Activated naive CD8-positive, alpha-beta T cell treated with anti-CD3 and anti-CD28 coated beads, Interleukin-2, amount 10 ng/mL, durations not matched to agents 7 days and 5 days (primary cell): ENCODE measurements at places on chromosomes 13 and 19.
A peak's percentile ranks its signal among the peaks of the same experiment; 100 is the strongest.

GRCh38 chr13:113337556-113337955 lies 26.4 kb downstream of the GRTP1 start:
- peaks cover 6% of the 10 kb centered on the region for H3K27me3 ChIP-seq
- no peak overlapping the region for H3K4me3 ChIP-seq
- no peak overlapping the region for H3K27ac ChIP-seq

DNA sequence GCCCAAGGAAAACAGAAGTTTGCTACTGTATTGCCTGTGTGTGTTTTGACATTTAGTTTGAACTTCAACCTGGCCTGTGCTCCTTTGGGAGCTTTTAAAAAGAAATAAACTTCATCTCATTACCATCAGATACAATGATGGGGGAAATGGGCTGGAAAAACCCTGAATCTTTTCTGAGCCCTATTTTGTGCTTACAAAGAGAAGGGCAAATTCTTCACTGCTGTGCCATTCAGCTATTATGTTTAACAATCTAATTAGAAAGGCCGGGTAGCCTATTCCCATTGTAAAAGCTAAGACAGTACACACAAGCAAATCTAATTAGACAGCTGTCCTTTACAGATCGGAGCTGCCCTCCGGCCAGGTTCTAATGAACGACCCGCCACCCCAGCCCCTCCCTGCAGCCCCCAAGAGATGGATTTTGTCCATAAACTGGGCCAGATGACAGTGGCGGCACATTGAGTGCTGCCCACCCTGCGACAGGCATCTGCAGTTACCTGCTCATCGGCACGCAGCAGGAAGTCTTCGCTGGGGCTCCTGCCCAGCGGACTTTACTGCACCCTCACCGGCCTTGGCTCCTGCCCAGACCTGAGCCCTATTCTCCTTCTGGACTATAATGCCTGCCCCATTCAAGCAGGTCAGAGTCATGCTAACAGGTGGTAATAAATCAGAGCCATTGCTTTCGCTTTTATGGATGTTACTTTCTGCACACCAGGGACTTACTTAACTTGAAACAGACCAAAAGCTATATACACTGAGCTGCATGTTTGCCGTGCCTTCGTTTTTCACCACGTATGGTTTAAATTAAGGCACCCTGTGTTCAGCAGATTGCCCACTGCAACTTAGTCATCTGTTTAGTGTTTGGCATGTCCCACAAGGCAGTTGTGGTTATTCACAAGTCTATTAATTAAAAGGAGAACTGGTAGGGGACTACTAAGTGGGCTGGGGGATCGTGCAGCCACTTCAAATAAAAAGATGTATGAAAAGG lies 549.6 kb downstream of the FGF9 start:
- no peaks in the 10 kb centered on the region for H3K27me3 ChIP-seq
- no peaks in the 10 kb centered on the region for H3K4me1 ChIP-seq
- no peak overlapping the region for H3K27ac ChIP-seq
- DNase-seq = no peak

DNA sequence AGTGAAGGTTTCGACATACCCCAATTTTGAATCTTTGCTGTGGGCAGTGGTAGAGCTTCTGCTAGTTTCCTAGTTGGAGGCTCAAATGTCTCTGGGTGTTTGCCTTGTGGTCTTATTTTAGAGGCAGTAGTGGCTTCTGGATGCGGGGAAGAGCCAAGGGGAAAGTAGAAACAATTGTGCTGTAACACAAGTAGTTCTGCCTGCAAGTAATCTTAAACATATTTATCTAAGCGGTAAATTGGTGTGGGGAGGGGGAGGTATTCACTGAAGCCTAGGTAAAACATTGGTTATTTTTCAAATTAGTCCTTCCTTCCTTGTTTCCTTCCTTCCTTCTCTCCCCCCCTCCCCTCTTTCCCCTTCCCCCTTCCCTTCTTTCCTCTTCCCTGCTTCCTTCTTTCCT lies at the start of gene PCDH20:
PCDH20 (minus strand) TSS at position 101 of the 400 bp plus-strand sequence. CDS start 691 bp downstream, outside the sequence.
- no peak within 1 kb of the TSS for H3K4me3 ChIP-seq
- peaks cover 30% of the 10 kb centered on the region for H3K27me3 ChIP-seq
- no peaks in the 10 kb centered on the region for H3K36me3 ChIP-seq
- no peaks in the 10 kb centered on the region for H3K4me1 ChIP-seq
- DNase-seq = no peak

GRCh38 chr19:47652285-47652684 lies 43.4 kb downstream of the BICRA start:
- no peaks in the 10 kb centered on the region for H3K27me3 ChIP-seq
- peaks cover 8% of the 10 kb centered on the region for H3K4me1 ChIP-seq
- DNase-seq = no peak
- peaks cover 20% of the 10 kb centered on the region for H3K36me3 ChIP-seq

GRCh38 chr13:50358231-50359040 lies 343.2 kb downstream of the KCNRG start:
- DNase-seq = no peak
- no peak overlapping the region for H3K4me3 ChIP-seq
- H3K36me3 ChIP-seq = peaks cover 1% of the 10 kb centered on the region

- no peak overlapping the region for H3K4me3 ChIP-seq
- H3K36me3 ChIP-seq = no peaks in the 10 kb centered on the region
- no peak overlapping the region for H3K27ac ChIP-seq
- no peak for DNase-seq
- no peaks in the 10 kb centered on the region for H3K4me1 ChIP-seq
These were observed 35.8 kb upstream of the MEDAG start for GRCh38 chr13:30870049-30870884.

DNA sequence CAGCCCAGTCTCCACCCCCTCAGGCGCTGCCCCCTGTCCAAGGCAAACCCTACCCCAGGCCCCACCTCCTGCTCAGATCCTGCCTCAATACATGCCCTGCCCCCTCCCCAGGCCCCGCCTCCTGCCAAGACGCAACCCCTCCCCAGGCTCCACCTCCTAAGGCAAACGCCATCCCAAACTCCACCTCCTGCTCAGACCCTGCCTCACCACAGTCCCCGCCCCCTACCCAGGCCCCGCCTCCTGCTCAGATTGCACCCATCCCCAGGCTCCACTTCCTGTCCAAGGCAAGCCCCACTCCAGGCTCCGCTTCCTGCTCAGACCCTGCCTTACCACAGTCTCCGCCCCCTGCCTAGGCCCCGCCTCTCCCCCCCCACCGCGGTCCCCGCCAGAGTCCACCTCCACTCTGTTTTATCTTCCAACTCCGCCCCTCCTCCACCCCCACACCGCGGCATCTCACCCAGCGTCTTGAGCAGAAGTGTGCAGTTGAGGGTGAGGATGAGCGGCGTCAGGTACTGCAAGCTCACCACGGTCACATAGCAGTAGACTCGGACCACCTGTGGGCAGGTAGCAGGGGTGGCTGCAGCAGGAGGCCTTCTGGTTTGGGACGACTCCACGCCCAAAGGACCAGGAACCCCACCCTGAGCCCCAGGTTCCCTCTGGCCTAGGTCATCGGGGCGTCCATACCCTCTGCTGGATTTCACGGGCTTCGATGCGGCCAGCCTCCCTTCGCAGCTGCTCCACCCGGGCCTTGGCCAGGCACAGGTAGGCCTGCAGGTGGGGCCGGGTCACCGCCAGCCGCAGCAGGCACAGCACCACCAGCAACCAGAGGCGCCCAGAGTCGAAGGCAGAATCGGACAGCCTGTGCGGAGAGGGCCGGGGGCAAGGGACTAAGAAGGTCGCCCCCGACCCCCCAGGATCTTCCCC lies 17.7 kb downstream of the TMEM161A start:
- no peak overlapping the region for H3K4me3 ChIP-seq
- no peak overlapping the region for H3K27ac ChIP-seq

- no peaks in the 10 kb centered on the region for H3K4me1 ChIP-seq
- DNase-seq = no peak
- H3K27me3 ChIP-seq = no peaks in the 10 kb centered on the region
- H3K36me3 ChIP-seq = no peaks in the 10 kb centered on the region
- no peak overlapping the region for H3K27ac ChIP-seq
These were observed 104.6 kb upstream of the ZNF98 start for GRCh38 chr19:22526661-22527272.

- H3K36me3 ChIP-seq = no peaks in the 10 kb centered on the region
- H3K4me3 ChIP-seq = no peak overlapping the region
- H3K27me3 ChIP-seq = peaks cover 12% of the 10 kb centered on the region
- DNase-seq = no peak
- no peaks in the 10 kb centered on the region for H3K4me1 ChIP-seq
- H3K27ac ChIP-seq = no peak overlapping the region
These were observed 47.0 kb upstream of the FLT1 start for GRCh38 chr13:28541966-28542365.

DNA sequence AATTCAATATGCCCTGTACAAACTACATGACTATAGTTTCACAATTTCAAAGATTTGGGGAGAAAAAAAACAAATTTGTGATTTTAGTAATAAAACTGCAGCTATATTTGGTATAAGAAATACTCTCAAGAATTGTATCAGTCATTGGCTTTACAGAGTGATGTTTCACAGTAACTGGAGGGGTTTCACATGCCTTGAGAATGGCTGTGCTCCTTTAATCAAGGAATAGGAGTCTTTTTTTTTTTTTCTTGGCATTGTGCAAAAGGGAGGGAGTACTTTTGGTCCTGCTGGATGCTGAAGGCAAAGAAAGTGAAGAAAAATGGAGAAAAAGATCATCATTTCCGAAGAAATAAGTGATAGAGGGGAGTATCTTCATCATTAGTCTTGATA lies 6.8 kb downstream of the ZNF507 start:
- peaks cover 36% of the 10 kb centered on the region for H3K4me1 ChIP-seq
- H3K36me3 ChIP-seq = peaks cover 56% of the 10 kb centered on the region
- no peak overlapping the region for H3K4me3 ChIP-seq
- no peaks in the 10 kb centered on the region for H3K27me3 ChIP-seq
- no peak for DNase-seq
- no peak overlapping the region for H3K27ac ChIP-seq

GRCh38 chr13:63851526-63851925 lies 2435.9 kb upstream of the PCDH20 start:
- H3K27ac ChIP-seq = no peak overlapping the region
- H3K4me1 ChIP-seq = no peaks in the 10 kb centered on the region
- no peaks in the 10 kb centered on the region for H3K27me3 ChIP-seq
- H3K4me3 ChIP-seq = no peak overlapping the region

- H3K4me3 ChIP-seq = no peak overlapping the region
- H3K27ac ChIP-seq = no peak overlapping the region
- H3K36me3 ChIP-seq = no peaks in the 10 kb centered on the region
- peaks cover 8% of the 10 kb centered on the region for H3K27me3 ChIP-seq
- DNase-seq = no peak
These were observed 7.2 kb upstream of the BCL3 start for GRCh38 chr19:44741258-44741731.

DNA sequence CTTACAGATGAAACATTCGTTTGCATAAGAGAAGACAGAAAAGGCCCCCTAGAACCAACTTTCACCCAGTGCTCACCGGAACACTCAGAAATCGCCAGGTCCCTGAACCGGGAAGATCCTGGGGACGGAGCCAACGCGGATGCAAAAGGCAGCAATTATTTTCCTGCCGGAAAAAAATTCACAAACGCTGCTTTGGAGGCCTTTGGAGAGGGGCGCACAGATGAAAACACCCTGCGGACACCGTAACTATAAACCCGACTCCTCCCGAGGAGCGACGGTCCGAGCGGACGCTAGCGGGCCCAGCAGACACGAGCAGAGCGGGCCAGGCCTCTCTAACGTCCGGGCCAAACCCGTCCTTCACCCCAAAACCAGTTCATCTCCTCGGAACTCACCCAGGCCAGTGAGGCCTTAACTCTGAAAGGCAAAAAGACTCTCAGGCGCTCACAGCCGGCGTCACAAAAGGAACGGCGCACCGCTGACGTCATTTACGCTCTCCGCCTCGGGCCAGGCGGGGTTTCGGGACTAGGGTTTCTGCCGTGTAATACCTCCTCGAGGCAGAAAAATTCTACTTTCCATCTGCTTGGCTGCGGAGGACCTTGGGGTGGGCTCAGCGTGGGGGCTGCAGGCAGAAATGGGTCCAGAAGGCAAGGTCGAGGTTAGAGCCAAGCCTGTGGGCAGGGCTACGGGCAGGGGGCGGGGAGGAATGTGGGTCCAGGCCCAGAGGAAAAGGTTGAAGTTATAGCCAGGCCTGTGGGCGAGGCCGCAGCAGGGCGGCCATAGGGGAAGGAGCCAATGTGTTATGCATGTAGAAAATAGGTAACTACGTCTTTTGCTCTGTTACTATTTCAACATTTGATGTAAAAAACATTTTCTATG lies at the start of gene ZNF426:
ZNF426 (minus strand) TSS at position 463 of the 876 bp plus-strand sequence. CDS start 2,413 bp downstream, outside the sequence.
- DNase-seq = peak; percentile 88
- H3K4me3 ChIP-seq = peak within 1 kb of the TSS; percentile 92
- H3K27me3 ChIP-seq = no peaks in the 10 kb centered on the region
- peak within 1 kb of the TSS; percentile 99 for H3K27ac ChIP-seq

DNA sequence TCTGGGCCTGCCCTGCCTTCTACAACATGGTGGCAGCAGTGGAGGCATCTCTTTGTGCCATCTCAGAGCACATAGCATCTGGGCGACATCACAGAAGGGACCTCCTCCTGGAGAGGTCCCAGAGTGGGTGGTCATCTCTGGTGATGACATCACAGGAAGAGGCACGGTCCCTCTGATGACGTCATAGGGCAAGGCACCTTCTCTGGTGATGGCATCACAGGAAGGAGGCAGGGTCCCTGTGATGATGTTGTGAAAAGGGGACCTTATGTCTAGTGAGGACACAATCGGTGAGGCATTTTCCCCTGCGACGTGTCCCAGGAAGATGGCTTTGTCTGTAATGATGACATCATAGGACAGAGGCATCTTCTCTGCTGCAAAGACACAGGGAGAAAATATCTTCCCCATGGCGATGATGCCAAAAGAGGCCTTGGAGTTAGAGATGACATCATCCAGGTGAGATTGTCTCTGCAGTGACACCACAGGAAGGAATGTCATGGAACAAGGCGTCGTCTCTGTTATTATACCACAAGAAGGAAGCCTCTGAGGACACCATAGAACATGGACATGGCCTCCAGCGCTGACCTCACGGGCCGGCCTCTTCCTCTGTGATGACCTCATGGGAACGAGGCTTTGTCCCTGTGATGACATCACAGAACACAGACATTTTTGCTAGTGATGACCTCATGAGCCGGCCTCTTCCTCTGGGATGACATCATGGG lies 10.7 kb downstream of the SHISA7 start:
- H3K4me3 ChIP-seq = no peak overlapping the region
- DNase-seq = no peak
- no peak overlapping the region for H3K27ac ChIP-seq

GRCh38 chr13:67303661-67304333 lies 73.7 kb upstream of the PCDH9 start:
- H3K36me3 ChIP-seq = no peaks in the 10 kb centered on the region
- no peaks in the 10 kb centered on the region for H3K4me1 ChIP-seq
- no peaks in the 10 kb centered on the region for H3K27me3 ChIP-seq
- H3K4me3 ChIP-seq = no peak overlapping the region

DNA sequence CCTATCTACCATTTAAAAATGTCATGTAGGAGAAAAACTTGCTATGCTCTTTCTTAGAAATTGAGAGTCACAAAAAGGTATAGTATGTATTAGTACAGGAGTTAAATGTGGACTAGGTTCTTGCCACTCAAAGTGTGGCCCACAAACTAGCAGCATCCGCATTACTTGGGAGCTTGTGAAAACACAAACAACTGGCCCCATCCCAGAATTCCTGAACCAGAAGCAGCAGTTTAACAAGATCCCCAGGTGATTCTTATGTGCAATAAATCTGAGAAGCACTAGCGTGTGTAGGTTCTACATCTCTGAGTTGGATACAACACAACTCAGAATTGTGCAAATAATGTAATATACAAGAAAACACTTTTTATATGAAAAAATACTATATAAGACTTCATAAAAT lies 325.9 kb downstream of the DCT start:
- peaks cover 3% of the 10 kb centered on the region for H3K27me3 ChIP-seq
- no peak overlapping the region for H3K27ac ChIP-seq
- no peaks in the 10 kb centered on the region for H3K4me1 ChIP-seq
- no peak for DNase-seq
